Suppressor macrophage treated with lipopolysaccharide for 4 hours (primary cell): ENCODE measurements at places on chromosomes 11 and 22.

DNA sequence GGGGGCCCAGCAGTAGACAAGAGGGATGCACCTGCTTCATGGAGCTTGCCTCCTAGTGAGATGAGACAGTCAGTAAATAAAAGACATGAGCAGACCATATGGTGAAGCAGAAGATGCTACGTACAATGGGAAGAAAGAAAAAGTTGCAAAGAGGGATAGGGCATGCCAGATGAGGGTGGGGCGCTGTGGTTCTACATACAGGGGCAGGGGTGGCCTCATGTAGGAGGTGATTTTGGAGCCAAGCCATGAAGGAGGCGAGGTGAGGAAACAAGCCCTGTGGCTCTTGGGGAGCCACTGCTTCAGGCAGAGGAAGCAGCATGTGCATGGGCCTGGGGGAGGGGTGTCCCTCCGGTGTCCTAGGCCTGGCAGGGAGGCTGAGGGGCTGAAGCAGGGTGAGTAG lies 15.2 kb downstream of the NAT10 start:
- no peak for DNase-seq

DNA sequence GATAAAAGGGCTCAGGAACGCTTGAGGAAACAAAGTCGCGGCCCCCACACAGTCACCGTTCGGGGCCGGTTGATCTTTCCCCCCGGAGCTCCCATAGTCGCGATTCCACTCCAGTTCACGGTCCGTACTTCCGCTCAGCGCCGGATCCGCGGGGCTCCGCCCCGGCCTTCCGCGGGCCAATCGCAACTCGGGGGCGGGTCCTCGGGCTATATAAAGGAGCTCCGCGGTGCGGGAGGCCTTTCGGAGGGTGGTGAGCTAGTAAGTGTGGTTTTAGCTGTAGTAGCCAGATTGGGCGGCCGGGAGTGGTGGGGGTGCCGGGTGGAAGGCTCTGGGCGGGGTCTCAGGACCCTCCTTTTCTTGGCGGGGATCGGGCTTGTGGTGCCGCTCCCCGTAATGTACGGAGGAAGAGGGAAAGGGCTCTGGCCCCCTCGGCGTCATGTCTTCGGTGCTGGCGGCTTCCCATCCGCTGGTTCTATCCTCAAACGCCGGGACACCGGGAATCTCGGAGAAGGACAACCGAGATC lies at the start of the genes C11orf98 and CSKMT:
C11orf98 (minus strand) TSS at position 136 of the 524 bp plus-strand sequence; CDS start at position 95, 41 bp downstream.
CSKMT (plus strand) TSS at position 238 of the 524 bp plus-strand sequence. CDS start 568 bp downstream, outside the sequence.
- DNase-seq, result peak; percentile 97

GRCh38 chr11:70825893-70826540 lies 426.4 kb downstream of the SHANK2 start:
- no peak for DNase-seq

- no peak for DNase-seq
Observed at GRCh38 chr11:118528511-118528910, 1.2 kb downstream of the TTC36 start.

GRCh38 chr11:86632499-86633269 lies 39.7 kb downstream of the ME3 start:
- DNase-seq, result peak; percentile 77

- DNase-seq, result no peak
Observed at GRCh38 chr11:124724979-124725718, 14.6 kb upstream of the NRGN start.

GRCh38 chr11:93198215-93198845 lies 539 bp upstream of the SLC36A4 start:
- DNase-seq, result no peak

GRCh38 chr11:61357233-61357893 lies 4.3 kb downstream of the CYB561A3 start:
- peak; percentile 88 for DNase-seq

DNA sequence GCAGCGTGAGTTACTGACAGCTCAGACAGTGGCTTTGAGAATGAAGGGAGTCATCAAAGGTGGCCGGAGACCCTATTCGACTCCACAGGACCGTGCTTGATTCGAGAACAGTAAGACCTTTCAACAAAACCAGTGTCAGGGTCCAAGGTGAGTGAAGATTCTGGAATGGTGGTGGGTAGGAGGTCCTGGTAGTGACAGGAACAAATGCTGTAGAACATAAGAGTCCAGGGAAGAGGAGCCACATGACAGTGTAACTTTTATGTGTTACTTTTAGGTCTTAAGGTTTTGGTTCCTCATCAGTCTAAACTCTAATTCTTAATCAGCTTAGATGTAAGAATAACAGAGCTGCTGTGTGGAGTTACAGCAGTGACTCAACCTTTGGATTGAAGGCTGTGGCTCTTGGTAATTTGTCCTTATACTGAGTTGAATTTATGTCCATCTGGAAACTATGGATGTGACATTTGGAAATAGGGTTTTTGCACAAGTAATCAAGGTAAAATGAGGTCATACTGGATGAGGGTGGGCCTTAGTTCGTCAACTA lies 1.8 kb downstream of the TBC1D22A start:
- DNase-seq, result peak; percentile 51

GRCh38 chr11:56748597-56748996 lies at the start of gene OR9G4:
Gene OR9G4 (minus strand): TSS chr11:56748697. CDS start chr11:56743766, 4,931 bp downstream.
- no peak for DNase-seq

GRCh38 chr22:49659281-49659923 lies 168.3 kb downstream of the BRD1 start:
- no peak for DNase-seq

- DNase-seq, result peak; percentile 73
Observed at GRCh38 chr11:12126344-12127019, 16.1 kb downstream of the MICAL2 start.

- DNase-seq, result no peak
Observed at GRCh38 chr11:113681282-113681681, 24.8 kb downstream of the TMPRSS5 start.

GRCh38 chr11:60753309-60753708 lies 3.4 kb upstream of the MS4A15 start:
- DNase-seq, result no peak

DNA sequence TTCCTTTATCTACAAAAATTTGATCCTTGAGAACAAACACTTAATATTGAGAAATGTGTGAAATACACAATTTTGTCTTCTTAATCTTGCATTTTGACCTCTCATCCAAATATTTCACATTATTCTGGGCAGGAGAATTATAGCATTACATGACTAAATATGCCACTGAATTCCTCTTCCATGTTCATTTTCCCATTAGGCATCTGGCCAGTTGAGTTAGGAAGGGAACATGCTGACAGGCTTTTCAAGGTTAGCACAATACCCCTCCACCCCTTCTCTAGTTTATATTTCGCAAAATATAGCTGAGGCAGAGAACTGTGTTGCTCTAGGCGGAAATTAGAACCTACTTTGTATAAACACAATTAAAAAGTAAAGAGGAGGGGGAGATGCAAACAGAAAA lies 271.7 kb upstream of the ZC3H12C start:
- DNase-seq, result no peak

- DNase-seq, result peak; percentile 92
Observed at GRCh38 chr22:36873614-36874308, 13.0 kb downstream of the NCF4 start.

GRCh38 chr11:20037396-20038153 lies 122.7 kb downstream of the DBX1 start:
- no peak for DNase-seq

DNA sequence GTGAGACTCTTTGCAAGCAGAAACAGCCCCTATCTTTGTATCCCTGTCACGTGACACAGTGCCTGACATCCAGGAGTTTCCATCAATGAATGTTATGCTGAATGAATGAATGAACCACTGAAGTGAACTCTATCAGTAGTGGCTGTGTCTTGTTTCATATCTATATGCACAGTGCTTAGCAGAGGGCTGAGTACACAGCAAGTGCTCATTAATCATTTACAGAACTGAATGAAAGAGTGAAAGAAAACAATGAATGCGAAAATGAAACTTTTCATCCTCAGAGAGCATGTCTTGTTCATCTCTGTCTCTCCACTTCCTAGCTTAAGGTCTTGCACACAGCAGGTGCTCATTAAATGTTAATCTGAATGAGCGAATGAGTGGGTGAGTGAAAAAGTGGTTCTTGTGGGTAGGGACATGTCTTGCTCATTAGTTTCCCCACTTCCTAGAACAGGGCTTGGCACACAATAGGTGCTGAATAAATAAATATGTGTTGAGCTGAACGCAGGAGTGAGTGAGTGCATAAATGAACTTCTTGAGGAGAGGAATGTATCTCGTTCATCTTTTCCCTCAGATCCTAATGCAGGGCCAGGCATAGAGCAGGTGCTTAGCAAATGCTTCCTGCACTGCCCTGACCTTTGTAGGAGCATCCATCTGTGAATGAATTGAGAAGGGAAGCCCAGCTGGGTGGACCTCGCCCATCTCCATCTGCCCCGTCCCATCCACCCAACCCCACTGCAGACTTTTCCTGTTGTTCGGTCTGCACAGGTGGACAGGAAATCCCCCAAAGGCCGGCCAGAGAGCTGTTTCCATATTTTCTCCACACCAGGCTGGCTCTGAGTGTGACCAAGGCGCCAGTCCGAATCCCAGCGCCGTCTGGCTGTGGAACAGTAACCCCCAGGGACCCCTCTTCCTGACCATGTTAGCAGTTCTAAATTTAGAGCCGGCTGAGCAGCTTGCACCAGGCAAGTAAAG lies 113.4 kb upstream of the CRYBB3 start:
- DNase-seq, result peak; percentile 7

- DNase-seq, result no peak
Observed at GRCh38 chr22:17575151-17575550, 11.9 kb downstream of the SLC25A18 start.

- no peak for DNase-seq
Observed at GRCh38 chr22:32587449-32587848, 112.8 kb downstream of the FBXO7 start.

GRCh38 chr11:70818351-70818750 lies 420.0 kb downstream of the CTTN start:
- DNase-seq, result no peak

DNA sequence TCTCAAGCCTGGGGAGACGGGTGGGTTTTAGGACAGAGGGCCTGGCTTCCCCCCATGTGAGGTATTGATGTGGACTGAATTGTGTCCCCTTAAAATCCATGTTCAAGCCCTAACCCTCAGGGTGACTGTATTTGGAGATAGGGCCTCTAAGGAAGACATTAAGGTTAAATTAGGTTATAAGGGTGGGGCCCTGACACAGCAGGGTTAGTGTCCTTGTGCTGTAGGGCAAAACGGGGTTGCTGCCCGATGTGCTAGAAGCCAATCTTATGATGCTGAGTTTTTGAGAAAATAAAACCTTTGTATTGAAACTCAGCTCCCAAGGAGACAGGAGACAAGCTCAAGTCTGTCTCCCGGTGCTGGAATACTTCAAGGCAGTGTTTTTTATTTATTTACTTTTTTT lies 71.1 kb upstream of the NUP50 start:
- DNase-seq, result no peak

DNA sequence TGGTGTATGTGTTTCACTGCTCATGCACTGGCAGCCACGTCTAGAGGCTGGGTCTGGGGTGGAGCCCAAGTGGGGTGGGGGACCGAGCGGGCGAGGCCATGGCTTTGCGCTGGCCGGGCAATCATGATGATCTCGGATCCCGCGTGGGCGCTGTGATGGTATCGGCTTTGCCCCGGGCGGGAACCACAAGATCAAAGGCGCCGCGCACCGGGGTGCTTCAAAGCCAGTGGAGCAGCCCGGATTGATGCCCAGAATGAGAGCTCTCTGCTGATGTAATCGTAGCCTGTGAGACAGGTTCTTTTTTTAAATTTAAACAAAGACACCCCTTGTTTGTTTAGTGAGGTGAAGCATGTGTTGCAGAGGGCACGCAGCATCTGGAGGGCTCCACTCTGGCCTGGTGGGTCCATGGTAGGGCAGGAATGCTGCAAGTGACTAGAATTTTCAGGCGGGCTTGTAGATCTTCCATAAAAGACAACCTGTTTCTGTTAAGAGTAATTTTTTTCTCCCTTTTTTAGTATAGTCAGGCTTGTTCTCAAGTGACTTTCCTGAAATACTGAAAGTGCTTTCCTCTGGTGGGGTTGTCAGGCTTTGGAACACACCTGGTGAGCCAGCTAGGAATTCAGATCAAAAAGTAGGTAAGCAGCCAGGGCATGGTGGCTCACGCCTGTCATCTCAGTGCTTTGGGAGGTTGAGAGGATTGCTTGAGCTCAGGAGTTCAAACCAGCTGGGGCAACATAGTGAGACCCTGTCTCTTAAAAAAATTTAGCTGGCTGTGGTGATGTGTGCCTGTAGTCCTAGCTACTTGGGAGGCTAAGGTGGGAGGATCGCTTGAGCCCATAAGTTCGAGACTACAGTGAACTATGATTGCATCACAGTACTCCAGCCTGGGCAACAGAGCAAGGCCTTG lies 40.7 kb downstream of the ZNRF3 start:
- DNase-seq, result no peak

DNA sequence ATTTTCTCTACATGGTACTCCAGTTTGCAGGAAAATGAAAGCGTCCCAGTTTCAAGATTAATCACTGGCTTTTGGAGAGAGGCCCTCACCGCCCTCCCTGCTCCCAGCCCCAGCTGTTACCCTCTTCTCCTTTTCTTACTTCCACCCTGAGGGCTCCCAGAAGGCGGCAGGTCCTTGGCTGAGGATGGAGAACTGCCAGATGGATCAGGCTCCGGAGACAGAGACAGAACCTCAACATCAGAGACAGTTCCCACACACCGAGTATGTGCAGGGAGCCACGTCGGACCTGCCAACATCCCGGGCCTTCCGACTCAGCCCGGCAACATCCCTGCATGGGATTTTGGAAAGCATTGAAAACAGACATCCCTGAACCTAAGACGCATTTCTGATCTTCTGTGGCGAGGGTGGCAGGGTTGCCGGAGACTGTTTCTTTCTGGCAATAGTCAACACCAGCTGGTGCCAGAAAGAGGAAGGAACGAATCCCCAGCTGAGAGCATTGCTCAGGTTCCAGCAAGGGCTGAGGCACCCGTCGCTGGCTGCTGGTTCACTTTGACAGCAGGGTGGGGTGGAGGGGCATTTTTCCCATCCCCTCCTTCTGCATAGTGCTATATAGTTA lies 467.1 kb downstream of the MIAT start:
- DNase-seq, result peak; percentile 94
